ENCODE measurements at places on chromosomes 2 and 18.

- no peak for DNase-seq
Measured at GRCh38 chr2:136238286-136239078, 120.5 kb upstream of the CXCR4 start.

GRCh38 chr2:191691016-191691735, 13.2 kb downstream of the NABP1 start:
- DNase-seq, result peak; percentile 41

- peak; percentile 10 for DNase-seq
Measured at GRCh38 chr2:170170281-170171040, 7.5 kb upstream of the MYO3B start.

GRCh38 chr2:54572262-54572635, 116.1 kb downstream of the SPTBN1 start:
- peak; percentile 79 for DNase-seq

DNA sequence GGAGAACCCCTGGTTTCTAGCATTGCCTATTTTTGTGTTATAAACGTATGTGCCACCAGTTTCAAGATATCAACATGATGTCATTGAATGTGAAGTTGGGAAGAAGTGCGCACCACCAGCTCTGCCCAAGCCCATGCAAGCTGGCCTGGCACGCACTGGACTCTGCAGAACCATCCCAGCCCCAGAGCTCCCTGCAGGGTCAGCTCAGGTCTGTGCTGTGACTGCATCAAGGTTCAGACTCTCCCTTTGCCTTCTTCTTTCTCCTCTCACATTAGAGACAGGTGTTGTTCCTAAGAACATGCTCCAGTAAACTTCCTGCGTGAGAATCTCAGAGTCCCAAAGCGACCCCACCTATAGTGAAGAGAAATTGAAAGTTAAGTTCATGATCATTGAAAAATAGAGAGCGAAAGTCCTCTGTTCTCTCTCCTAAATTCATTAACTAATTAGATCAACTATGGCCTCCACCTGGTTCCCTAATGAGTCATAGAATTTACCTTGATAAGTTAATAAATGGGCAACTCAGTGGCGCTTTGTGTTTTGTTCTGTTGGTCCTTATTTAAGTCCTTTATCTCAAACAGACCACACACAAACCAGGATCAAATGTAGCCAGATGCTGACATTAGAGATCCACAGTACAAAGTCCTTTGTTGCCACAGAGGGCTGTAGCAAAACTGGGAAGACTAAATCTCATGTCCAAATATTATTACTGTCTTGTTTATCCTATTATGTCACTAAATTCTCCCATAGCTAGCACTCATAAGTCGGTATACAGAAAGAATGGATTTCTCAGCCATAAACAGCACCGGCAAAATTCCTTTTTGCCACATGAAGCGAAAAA, 432.3 kb downstream of the STK39 start:
- no peak for DNase-seq
